ENCODE measurements at places on chromosomes 5 and 9.

- no peak for DNase-seq
Observed at GRCh38 chr9:116547729-116548426, 139.2 kb upstream of the TRIM32 start.

DNA sequence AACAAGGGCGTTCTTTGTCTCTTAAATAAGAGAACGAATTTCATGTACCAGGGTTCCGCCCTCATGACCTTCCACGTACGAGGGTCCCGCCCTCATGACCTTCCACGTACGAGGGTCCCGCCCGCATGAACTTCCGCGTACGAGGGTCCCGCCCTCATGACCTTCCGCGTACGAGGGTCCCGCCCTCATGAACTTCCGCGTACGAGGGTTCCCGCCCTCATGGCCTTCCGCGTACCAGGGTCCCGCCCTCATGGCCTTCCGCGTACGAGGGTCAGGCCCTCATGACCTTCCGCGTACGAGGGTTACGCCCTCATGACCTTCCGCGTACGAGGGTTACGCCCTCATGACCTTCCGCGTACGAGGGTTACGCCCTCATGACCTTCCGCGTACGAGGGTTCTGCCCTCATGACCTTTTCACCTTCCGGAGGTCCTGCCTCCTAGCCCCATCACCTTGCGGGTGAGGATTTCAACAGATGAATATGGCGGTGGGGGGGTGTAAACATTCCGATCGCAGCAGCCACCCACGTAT lies 273.9 kb upstream of the ADAMTS16 start:
- no peak for DNase-seq

GRCh38 chr5:79849486-79850315 lies 141.4 kb downstream of the MTX3 start:
- no peak for DNase-seq

DNA sequence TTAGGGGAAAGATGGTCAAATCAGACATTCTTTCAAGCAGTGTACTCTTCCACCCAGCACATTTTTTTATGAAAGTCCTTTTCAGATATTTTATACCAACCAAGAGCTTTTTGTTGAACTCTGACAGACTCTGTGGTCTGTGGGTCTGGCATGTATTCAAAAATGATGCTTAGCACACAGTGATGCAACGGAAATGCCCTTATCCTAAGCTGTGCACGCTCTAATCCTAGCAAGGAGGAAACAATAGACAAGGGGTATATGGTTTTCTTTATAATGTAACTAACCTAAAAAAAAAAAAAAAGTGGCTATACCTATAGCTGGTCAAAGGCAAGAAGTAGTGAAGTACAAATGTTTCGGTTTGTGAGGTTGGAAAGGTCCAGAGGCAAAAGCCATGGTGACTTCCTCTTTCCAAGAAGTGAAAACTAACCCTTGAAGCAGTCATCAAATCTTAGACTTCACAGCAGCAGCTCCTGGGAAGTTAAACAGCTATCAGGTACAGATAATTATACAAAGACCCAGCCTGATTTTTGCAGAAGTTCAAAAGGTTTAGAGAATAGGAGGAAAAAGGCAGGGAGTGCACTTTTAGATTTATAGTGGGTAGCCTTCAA lies 82.5 kb downstream of the SEMA6A start:
- DNase-seq: peak; percentile 82

- no peak for DNase-seq
Observed at GRCh38 chr9:137228506-137228967, 1.2 kb downstream of the RNF224 start.

DNA sequence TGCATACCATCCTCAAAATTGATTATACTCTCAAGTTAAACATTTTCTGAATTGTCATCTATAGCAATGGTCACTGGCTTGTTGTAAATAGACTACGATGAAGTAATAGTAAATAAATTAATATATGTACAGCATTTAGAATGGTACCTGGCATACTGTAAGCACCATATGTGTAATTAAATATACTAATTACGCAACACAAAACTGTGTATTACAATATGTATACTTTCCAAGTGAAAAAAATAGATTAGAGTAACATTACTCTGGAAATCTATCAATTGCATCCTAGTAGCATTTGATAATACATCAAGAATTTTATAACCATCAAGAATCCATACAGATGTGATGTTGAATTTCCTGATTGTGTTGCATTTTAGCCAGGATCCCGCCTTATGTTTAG lies 17.2 kb upstream of the ROR2 start:
- DNase-seq: no peak

DNA sequence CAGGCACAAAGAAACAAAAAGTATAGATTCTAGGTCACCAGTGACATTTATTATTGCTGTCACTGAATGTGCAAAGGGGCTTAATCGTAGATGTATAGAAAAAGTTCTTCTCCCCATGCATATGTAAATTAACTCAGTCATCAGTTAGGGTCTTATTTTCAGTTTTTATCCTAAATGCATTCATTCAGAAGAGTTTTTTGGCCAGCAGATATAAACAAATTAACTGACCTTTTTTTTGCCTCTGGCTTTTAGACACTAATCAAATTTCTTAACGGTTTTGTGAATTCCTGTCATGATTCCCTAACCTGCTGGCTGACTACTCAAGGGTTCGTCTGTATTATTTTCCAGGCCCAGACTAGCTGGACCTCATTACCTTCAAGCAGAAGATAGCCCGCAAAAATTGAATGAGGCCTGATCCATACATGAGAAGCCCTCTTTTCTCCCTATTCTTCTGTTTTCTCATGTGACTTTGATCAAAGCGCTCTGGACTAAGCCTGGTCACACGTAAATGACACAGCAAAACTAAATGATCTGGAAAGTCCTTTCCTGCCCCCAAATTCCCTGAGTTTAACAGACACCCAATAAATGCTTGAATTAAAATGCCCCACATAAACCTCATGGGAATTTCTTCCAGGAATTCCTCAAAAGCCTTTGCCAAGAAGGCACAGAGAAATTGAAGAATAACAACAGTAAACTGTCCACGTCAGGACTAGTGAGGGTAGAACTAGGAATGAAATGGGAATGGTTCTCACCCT lies 83.7 kb downstream of the MYO10 start:
- no peak for DNase-seq

GRCh38 chr9:120412425-120412951 lies 167.5 kb downstream of the CDK5RAP2 start:
- DNase-seq: peak; percentile 74

- DNase-seq: no peak
Observed at GRCh38 chr5:172744123-172745104, 26.6 kb downstream of the DUSP1 start.

DNA sequence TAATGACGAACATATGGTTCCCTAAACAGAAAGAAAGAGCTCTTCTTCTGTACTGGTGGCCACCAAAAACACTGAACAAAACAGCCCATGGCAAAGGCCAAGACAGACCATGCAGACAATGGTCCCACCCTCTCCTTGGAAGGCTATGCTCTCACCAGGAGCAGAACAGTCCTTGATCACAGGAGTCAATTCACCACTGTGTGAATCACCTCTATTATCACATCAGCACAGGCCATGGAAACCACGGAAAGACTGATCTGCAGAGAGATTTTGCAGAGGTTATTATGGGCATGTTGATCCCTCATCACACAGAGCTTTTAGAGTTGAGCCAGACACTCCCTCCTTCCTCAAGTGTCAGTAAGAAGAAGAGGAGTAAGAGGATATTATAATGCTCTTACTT lies 134.0 kb upstream of the RASEF start:
- no peak for DNase-seq

DNA sequence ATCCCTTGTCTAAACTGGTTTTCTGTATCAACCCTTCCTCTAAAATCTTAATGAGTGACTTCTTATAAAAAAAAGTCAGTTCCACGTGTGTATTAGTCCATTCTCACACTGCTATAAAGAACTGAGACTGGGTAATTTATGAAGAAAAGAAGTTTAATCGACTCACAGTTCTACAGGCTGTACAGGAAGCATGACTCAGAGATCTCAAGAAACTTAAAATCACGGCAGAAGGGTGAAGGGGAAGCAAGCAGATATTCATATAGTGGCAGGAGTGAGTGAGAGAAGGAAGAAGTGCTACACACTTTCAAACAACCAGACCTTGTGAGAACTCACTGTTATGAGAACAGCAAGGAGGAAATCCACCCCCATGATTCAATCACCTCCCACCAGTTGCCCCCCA lies 307.8 kb upstream of the ARRDC3 start:
- DNase-seq: no peak

DNA sequence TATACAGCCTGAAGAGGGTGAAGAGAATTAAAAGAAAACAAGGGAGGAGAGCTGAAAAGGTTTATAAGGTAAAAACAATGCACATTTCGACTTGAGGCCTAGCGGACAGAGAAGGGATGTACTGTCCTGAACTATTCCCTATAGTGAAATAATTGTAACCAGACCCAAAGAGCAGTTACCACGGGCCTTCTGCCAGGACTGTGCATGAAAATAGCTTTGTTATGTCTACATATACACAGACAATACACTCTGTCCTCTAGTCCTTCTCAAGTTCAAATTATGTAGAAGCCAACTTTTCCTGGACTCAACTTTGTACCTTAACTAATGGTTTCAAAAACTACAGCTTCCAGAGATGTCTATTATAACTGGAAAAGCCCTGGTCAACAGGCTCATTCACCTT lies 223.7 kb downstream of the PCSK5 start:
- peak; percentile 7 for DNase-seq

DNA sequence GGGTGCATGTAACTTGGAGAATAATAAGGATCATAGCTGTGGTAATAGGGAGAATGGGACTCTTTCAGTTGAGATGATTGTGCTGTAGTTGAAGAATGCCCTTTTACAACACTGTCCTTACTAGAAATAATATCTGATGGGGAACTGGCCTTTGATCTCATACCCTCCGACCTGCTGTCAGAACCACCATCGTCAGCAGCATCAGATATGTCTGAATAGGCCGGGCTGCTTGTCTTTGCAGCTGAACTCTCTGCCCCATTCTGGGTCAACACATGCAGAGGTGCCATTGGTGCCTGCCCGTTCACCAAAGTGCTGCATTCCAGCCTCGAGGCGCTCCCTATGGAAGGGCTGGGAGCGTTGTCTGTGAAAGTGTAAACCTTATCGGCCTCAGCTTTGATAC lies 99.1 kb downstream of the ZNF608 start:
- DNase-seq: no peak

DNA sequence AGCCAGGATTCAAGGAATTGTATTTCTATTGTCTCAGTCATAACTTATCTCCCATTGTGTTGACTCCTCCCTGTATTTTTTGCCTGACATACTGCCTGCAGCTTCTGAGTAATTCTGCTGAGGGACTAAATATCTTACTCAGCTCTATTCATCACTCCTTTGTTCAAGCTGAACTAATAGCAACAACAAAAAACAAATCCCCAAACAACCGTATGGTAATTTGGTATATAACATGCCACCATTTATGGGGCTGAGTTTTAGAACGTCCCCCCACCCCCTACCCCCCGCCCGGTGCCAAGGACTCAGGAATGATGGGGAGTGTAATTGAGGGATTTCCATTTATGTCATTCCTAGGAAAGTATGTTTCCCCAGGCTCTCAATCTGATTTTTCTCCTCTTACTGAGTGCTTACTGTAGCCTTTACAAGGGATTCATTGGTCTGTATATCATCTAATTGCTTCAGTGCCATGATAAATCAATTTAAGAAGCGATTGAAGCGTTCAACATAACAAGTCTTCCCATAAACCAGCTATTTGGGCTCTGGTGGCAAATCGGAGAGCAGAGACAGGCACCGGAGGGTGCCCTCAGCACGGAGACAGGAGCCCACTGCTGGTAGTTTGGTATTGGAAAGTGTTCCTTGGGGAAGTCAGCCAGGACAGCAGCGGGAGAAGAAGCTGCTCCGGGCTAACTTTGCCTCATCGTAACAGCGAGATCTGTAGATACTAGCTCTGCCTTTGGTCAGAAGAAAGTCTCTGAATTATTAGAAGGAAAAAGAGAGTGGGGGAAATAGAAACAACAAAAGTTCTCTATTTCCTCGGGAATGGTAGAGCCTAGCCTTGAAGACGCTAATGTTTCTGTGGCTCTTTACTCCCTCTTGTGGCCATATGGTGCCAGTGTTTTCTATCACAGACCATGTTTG lies 40.7 kb upstream of the HSD17B4 start:
- peak; percentile 72 for DNase-seq

GRCh38 chr9:121353241-121354061 lies 16.6 kb downstream of the STOM start:
- no peak for DNase-seq

- DNase-seq: no peak
Observed at GRCh38 chr5:27125856-27126255, 87.5 kb upstream of the CDH9 start.

DNA sequence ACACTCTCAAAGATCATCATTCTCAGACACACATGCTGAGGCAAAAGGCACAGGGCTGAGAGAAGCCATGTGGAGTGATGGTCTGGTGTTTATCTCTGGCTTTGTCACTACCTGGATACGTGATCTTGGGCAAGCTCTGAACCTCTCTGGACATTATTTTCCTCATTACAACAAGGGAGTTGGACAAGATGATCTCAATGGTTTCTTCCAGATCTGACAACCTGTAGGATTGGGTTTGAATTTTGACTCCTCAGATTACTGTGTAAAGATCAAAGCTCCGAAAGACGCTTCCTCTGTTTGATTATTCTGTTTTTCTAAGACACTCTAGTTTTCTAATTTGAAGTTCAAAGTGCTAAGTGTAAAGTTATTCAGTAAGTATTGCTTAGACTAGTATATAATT lies 20.0 kb downstream of the NUDT2 start:
- no peak for DNase-seq

GRCh38 chr9:27292659-27293405 lies 4.1 kb downstream of the EQTN start:
- DNase-seq: peak; percentile 72

GRCh38 chr5:151270599-151270998 lies 17.6 kb downstream of the GM2A start:
- DNase-seq: no peak

GRCh38 chr5:109318455-109319108 lies 91.2 kb downstream of the PJA2 start:
- no peak for DNase-seq

DNA sequence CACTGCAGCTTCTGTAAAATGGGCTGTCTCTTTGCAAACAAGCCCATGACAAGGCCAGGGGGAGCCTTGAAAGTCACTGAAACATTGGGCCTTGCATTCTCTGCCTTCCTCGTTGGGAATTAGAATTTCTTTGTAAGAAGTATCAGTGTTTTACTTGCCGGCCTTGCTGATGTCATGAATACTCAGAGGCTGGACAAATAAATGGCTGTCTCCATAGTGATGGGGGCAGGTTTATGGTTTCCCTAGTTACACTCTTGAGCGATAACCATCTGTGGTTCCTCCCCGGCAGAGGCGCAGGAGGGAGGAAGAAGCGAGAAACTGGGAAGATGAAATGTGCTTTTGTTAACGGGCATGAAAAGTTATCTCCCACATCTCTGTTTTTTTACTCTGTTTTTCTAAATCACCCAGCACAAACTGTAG lies 272.7 kb upstream of the PANK3 start:
- DNase-seq: no peak
